ENCODE measurements at places on chromosomes 2 and 18.

DNA sequence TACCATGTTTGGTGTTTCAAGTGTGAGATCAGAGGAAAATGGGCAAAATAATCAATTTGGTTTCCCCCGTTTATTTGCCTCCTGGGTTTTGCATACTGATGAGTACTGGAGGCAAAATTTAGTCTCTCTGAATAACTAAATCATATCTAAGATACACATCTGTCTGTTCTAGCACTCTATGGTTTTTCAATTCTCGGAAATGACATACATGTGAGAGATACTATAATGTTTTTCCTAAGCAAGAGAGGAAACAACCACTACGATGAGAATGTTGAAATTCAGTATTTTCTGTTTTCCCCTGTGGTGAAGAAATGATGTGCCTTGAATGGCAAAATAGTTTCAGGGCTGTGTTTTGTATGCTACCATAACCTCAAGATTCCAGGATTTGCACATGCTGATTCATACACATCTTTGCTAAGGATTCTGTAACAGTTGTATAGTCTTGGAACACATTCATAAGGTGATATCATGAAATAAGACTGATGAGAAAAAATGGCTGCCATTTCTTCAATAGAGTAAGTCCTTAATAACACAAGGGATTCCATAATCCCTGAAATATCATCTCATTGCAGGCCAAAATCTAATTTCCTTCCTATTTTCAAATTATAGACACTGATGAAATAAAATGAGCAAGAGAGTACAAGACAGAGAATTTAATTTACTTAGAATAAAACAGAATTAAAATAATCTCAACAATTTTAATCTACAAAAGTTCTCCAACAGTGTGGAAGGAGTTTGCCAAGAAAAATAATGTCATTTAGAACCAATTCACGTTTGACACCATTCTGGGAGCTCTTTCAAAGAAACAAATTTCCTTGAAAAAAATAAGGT, 316.6 kb downstream of the FIGN start:
- no peak for DNase-seq

- no peak for DNase-seq
Observed at GRCh38 chr18:75159238-75159518, 49.8 kb downstream of the PTGR3 start.

DNA sequence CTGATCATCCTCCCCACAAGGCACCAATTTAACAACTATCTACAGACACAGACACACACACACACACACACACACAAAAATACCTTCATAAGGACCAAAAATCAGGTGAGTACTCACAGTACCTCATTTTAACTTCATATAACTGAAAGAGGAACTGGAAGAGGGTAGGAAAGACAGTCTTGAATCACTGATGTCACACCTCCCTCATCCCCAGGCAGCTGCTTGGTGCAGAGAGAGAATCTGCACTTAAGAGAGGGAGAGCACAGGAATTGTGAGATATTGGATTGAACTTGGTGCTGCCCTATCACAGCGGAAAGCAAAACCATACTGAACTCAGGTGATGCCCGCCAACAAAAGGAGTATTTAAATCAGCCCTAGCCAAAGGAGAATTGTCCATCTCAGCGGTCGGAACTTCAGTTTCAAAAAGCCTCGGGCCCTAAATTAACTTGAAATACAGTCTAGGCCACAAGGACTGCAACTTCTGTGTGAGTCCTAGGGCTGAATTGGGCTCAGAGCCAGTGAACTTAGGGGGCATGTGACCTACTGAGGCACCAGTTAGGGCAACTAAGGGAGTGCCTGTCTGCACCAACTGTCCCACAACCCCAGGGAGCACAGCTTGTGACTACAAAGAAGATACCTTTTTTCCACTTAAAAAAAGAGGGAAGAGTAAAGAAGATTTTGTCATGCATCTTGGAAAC, 211.1 kb downstream of the LRATD1 start:
- DNase-seq: no peak

- DNase-seq: no peak
Observed at GRCh38 chr2:64401529-64401880, 52.5 kb upstream of the LGALSL start.

DNA sequence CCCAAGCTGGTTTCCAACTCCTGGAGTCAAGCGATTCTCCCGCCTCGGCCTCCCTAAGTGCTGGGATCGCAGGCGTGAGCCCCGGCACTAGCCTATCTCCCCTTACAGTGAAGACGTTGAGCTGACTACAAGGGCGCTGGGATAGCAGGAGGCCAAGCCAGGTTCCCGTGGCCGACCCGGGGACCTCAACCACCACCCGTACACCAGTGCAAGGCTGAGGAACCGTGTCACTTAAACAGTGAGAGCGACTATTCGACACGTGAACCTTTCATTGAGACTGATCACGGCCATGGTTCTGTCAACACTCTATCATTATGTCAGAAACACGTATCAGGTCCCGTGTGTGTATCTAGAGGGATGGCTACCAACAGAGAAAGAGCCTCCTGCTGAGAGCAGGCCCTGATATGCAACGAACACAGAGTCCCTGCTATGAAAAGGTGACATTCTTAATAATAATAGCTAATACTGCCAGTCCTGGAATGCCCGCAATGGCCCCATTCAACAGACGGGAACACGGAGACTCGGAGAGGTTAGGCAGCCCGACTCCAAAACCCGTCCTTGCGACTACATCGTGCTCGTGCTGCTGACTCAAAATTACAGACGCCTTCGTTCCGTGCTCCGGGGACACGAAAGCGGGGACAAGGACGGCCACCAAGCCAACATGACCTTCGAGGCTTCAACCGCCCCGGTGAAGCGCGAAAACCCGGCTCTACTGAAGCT, 833 bp downstream of the AFG3L2 start:
- DNase-seq: no peak

DNA sequence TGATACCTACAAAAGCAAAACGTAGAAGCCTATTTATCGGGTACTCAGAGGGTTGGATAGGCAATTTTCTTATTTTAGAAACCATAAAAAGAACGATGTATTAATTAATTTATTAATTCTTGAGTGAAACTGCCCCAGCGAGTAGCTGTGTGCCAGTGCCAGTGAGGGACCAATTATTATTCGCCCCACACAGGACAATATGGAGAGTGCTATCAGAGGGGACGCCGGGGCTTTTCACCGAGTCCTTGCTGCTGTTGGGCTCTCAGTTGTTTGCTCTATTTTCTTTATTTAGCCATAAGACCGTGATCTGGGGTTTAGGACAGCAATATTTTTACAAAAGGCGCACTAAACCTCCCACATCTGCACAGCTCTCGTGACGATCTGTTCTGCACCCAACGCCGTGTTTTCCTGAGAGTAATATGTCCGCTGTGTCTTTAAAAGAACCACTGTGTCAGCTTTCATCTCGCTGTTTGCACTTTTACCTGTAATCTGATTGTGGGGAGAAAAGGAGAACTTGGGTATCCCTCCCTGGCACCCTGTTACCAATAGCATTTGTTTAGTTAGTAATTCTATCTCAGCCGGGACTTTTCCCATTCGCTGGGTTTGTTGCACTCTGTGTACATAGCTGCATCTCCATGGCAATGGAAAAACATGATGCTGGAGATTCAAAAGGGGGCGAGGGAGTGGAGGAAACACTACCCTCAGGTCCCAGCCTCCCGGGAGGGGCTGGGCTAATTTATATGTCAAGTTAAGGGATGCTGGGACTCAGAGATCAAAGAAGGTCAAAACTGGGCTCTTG, 30.1 kb upstream of the ZNF516 start:
- no peak for DNase-seq

GRCh38 chr2:88574445-88574844, 52.8 kb downstream of the EIF2AK3 start:
- no peak for DNase-seq

DNA sequence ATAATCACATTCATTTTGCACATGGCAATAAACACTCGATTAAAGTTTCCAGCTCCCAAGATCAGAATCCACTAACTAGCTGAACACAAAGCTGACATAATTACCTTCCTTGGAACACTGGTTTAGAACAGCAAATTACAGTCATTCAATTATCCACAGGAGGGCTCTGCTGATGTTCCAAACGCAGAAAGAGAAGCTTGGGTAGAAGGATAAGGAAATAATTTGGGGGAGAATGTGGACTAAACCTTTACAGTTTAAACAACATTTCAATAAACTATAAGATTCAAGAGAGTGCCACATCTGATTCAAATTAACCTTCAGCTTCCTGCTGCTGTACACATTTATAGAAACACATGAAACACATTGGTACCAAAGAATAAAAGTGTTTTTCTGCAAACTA, 67.8 kb upstream of the ARL4C start:
- DNase-seq: no peak

GRCh38 chr18:7038330-7038851, 79.2 kb downstream of the LAMA1 start:
- no peak for DNase-seq
